ENCODE measurements at places on chromosomes 2 and 18.

- DNase-seq = no peak
These were observed 175.3 kb upstream of the TCF4 start for GRCh38 chr18:55763298-55763697.

GRCh38 chr2:53381271-53381670, 386.3 kb upstream of the CHAC2 start:
- no peak for DNase-seq

- no peak for DNase-seq
These were observed 667 bp downstream of the SP9 start for GRCh38 chr2:174335254-174335987.

DNA sequence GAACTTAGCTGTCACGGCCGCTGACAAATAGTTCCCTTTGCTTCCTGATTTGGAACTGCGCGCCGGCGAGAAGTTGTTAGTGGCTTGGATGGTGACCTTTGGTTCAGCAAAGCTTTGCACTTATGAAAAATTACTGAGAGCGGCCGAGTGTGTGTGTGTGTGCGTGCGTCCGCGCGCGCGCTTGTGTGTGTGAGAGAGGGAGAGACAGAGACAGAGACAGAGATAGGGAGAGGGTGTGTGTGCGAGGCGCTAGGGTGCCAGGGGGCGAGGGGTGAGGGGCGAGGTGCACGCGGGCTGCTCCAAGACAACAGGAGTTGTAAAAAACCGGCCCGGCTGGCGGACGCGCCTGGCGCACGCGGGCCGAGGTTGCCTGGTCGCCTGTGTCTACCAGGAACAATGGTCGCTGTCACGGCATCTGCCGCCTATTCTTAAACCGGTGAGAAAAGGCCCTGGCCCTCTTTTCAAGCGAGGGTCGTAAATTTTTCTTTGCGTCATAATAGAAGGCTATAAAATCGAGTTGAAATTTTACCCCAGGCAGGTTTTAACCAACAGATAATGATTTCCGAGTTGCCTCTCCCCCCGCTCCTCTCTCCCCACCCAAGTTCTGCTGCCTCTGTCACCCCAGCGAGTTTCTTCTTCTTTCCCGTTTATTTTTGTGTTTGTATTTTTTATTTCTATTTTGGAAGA, 535 bp downstream of the HOXD3 start:
- no peak for DNase-seq

DNA sequence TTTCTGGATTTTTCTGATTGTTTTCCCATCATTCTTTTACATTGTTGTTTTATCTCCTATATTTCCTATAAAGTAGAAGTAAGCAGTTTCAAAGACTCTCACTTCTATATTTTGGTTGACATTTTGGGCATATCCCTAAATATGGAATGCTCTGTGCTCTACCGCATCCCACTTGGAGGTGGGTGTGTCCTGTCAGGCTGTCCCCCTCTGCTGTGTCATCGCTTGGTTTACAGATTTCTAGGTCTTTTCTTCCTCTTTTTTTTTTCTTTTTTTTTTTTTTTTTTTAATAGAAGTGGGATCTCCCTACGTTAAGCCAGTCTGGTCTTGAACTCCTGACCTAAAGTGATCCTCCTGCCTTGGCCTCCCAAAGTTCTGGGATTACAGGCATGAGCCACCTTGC, 13.3 kb downstream of the DGKD start:
- no peak for DNase-seq

- no peak for DNase-seq
These were observed 419.9 kb downstream of the TDRD15 start for GRCh38 chr2:21543630-21544029.

DNA sequence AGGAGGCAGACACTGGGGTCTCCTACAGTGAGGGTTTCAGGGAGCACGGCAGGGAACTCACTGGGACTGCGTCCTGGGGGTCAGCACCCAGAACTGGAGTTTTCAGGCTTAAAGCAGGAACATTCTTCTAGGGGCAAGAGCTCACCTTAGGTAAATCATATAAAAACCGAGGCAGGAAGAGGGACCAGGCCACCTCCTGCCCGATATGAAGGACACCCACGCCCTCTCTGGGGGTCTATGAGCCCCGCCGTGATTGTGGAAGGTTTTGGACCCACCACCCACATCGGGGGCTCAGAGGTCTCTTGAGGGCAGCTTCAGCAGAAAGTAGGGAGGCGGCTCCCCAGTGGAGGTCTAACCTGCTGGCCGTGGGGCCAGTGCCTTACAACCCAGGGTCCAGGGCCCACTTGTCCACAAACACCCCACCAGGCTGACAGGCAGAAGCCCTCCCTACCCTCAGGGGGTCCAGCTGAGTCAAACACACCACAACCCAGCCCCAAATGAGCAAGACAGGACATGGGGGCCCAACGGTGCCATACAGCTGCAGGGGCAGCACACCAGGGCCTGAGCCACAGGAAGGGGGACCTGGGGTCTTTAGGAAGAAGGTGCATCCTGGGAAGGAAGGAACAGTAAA, 25.3 kb downstream of the CROCC2 start:
- no peak for DNase-seq

DNA sequence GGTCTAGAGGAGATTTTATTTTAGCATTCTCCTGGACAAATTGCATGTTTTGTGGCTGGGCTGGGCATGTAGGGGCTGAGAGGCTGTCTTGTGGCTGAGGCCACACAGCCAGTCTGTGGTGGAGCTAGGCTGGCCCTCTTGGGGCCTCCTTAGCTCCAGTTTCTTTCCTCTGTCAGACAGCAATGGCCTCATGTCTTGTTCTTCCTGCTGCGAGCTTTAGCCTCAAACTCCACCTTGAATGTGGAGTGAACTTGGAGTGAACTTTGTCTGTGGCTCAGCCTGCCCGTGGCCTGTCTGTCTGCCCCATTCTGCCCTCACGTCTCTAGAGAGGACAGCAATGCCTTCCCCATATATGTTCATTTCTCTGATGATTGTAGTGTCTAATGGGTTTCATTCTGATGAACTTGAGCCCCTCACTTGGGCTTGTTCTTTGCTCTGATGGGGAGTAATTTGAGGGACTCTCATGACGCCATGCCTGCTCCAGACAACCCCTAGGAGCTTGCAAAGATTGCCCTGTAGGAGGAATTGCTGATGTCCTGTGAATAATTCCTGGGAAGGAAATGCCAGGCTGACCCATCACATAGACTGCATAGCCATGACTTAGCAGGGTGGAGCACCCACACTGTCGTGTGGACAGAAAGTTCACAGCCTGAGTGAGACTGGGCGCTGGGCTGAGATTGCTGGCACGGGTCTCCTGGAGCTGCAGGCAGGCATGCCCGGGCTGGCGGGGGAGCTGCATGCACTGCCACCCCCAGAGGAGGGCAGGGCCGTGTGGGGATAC, 42.6 kb downstream of the ASAP2 start:
- DNase-seq = no peak

GRCh38 chr2:43423941-43424261, 171.9 kb downstream of the THADA start:
- DNase-seq = no peak

- no peak for DNase-seq
These were observed 11.6 kb upstream of the DNER start for GRCh38 chr2:229725716-229726574.

GRCh38 chr18:59079264-59079663, 60.4 kb upstream of the SEC11C start:
- DNase-seq = no peak

- no peak for DNase-seq
These were observed 11.7 kb upstream of the GORASP2 start for GRCh38 chr2:170917219-170917913.

DNA sequence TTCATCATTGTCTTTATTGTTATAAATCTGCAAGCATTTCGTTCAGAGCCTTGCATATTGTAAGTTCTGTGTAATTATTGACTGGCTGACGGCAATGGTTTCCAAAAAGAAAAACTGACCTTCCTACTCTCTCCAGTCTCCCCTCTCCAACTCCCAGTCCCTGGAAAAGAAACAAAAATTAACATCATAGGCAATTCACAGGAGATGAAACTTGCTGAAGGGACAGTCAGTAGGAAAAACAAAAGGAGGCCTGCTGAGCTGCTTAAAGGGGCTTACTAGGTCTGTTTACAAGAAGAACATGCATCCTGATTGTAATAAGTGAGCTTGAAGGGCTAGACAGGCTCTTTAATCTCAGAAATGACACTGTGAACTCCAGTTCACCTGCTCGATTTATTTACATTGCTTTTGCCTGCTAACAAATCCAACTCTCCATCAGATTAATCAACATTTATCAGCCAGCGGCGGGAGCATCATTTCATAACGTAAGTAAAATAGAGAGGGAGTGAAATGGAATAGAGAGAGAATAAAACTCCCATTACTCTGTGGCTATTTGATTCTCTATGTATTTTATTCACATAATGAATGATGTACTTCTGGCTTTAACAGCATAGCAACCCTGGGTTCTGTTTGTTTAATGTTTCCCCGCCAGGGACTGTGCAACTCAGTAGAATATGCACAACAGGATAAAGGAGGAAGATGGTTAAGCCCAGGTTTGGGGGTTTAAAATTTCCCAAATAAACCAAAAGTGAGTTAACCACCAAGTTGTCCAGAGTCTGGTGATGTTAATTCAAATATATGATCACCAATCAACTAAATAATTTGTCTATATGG, 256.7 kb upstream of the SETBP1 start:
- DNase-seq = no peak

- no peak for DNase-seq
These were observed 655.5 kb upstream of the FANCL start for GRCh38 chr2:58896638-58897037.

DNA sequence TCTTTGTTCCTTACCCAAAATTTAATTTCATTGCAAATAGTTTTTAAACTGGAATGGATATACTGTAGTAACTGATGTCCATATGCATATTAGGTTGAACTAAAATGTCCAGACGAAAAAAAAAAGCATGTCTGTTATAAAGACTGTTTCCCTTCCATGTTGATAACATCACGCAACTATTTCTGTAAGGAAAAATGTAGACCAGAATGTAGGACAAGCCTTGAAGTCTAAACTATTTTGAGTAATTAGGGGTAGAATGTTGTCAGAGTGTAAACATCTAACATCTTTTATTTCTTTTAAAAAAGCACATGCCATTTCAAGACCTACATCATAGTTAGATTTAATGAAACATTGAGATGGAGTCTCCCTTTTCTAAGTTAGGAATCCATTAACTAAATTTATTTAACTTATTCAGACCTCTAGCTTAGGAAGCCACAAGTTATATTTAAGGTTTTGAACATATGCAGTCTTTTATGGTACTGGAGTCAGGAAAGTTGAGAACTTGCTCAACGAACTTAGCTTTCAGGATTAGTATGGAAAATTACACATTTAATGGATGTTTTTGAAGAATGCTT, 7.9 kb downstream of the CALCRL start:
- DNase-seq = no peak

GRCh38 chr18:23340661-23341060, 112.4 kb upstream of the RIOK3 start:
- no peak for DNase-seq

DNA sequence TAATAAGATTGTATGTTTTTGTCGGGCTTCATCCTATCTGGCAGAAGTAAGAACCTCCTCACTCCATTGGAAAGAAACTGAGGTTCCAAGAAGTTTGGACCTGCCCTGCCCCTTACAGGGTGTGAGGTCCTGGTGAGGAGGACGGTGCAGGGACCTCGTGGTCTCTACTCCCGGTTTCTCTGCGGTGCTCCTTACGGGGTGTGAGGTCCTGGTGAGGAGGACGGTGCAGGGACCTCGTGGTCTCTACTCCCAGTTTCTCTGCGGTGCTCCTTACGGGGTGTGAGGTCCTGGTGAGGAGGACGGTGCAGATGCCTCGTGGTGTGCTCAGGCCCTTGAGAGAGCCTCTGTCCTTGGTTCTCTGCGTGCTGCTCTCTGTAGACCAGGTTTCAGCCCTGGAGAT, 5.2 kb downstream of the CTDP1 start:
- DNase-seq = no peak

DNA sequence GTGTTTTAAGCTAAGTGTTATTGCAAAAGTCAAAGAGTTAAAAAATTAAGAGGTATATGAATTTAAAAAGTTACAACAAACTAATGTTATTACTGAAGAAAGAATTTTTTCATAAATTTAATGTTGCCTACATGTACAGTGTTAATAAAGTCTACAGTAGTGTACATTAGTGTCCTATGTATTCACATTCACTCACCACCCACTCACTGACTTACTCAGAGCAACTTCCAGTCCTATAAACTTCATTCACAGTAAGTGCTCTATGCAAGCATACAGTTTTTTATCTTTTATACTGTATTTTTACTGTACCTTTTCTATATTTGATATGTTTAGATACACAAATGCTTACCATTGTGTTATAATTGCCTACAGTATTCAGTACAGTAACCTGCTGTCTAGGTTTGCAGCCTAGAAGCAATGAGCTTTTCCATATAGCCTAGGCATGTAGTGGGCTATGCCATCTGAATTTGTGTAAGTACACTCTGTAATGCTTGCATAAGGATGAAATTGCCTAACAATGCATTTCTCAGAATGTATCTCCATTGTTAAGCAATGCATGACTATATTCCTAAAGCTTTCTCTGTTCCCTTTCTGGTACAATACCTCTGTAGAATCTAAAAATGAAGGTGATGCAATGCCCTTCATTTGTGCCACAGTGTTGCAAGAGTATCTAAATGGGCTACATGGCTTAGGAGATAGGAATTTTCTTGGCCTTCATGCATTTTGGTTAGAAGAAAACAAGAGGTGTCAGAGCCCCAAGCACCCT, 370.8 kb upstream of the NT5C1B start:
- DNase-seq = no peak

DNA sequence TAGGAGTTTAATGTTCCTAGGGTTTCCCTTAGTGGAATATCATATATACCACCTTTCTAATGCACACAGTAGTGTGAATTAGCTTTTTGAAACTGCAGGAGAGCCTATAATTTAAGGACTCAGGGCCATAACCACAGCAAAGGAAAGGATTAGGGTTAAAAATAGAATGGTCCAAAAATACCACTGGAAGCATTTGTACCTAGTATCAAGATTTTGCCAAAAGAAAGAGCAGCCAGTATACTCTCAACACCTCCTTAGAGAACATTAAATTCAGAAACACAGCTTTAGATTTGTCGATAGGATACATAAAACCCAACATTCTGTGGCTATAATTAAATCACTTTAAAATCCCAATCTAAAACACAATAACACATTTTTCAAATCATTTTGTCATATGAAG, 634.9 kb downstream of the EPHA4 start:
- DNase-seq = no peak

DNA sequence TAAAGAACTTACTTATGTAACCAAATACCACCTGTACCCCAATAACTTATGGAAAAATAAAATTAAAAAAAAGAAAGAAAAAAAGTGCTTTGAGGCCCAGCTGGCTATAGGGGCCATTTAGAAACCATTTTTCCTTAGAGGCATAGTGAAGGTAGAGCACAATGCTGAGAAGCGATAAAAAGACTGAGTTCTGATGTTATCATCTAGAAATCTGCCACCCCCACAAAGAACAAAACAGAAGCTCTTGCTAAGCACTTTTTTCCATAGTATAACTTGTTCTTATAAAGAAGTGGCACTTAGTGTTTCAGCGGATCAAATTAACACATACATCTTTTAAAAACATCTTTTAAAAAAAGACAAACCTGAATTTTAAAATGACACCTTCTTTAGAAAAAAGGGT, 51.4 kb downstream of the ICOS start:
- no peak for DNase-seq

Measured in T-helper 1 cell (primary cell).